ENCODE measurements at places on chromosomes 5 and 9.
A peak's percentile ranks its signal among the peaks of the same experiment; 100 is the strongest.

DNA sequence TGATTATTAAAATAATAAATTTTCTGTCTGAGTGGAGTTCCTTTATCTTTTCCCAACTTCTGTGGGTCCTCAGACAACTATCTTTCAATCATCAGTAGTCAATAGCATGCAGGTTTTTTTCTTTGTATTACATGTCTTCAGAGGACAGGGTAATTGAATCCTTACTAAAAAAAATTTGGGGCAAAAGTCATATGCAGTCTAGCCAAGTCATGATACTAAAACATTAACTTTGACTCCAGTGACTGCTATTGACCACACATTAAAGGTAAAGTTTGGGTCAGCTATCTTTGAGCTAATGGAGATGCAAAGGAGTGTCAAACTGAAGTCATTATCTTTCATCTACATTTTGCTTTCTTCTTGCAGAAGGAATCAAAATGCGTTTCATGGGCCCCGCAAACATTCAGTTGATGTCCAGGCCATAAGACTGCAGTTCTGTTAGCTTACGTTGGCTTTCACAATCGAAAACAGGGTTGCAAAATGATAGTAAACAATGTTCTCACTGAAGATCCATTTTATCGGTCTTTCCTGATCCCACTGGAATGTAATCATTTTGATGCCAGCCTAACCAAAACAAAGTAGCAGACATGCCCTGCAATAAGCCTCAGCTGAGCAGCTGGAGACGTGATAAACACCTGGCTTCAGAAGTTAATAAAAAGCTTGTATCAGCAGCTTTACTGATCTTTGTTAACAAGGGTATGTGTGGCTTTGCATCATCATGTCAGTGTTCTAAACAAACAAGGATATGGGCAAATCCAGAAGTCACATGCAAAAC is 186.1 kb upstream of the PRLR start:
- DNase-seq: no peak

DNA sequence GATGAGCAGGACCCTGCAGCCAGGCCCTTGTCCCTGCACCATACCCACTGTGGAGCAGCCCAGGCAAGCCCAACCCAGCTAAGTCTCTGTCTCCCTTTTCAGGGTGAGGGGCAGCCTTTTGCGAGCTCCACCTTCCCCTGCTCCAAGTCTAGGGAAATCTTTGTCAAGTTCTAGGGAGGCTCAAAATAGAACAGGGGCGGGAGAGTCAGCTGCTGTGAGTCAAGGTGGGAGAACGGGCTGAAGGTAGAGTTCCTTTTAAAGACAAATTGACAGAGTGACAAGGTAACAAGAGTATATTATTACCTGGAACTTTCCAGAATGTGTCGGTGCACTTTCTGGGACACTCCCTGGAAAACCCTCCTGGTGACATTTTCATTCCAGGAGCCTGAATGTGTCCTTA is 64.7 kb downstream of the KCNT1 start:
- no peak for DNase-seq

GRCh38 chr9:83622939-83623678 is at the start of gene IDNK:
Gene IDNK, plus strand, starts transcription at chr9:83623143. Its CDS starts 29 bp downstream, at chr9:83623172.
- peak; percentile 29 for DNase-seq

- DNase-seq: no peak
Measured at GRCh38 chr5:88923623-88924329, 40.8 kb upstream of the MEF2C start.

GRCh38 chr5:97167435-97167834 is 15.6 kb downstream of the RIOK2 start:
- no peak for DNase-seq

DNA sequence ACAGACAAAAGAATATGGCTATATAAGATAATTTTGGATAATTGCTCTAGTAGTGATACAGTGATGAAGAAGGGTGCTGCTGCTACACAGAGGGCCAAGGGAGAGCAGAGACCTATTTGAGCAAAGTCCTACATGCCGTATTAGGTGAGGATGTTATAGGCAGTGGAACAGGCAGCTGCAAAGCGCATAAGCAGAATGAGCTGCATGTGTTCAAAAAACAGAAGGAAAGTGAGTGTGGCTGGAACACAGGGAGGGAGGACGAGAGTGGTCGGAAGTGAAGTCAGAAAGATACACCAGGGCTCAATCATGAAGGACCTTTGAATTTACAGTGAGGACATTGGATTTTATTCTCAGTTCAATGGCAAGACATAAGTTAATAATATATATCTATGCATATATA is 35.4 kb downstream of the ITGA2 start:
- DNase-seq: no peak

DNA sequence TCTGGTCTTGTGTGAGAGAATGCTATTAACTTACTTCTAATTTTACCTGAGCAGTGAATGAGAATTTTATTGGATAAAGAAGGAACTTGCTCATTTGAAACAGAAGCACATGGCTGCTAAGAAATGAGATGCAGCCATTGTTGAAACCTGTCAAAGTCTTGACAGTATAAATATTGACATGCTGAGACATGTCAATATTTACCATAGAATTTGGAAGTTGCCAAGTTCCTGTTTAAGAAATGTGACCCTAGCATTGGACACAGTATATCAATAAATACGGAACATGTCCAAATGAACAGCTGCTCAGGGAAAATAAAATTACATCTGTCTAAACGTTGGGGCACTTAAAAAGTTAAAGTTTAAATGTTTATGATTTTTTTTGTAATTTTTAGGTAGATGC is 7.8 kb downstream of the XRCC4 start:
- DNase-seq: no peak

DNA sequence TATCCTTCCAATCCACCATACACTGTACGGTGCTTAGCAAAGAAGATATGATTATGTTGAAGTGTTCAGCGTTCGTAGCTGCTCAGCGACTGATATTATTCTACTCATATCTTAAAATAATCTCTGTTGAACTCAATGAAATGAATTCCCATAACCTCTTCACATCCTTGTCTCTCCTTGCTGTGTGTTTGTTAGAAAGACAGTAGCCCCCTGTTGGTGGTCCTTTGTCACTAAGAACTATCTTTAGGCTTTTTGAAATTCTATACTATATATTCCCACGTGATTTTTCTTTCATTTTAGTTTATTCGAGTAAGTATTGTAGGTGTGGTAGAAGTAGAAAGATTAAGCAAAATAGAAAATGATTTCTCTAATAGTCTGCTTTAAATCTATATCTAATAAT is 762.8 kb upstream of the WWC1 start:
- no peak for DNase-seq

GRCh38 chr5:6338135-6338534 is 40.2 kb downstream of the MED10 start:
- DNase-seq: no peak

DNA sequence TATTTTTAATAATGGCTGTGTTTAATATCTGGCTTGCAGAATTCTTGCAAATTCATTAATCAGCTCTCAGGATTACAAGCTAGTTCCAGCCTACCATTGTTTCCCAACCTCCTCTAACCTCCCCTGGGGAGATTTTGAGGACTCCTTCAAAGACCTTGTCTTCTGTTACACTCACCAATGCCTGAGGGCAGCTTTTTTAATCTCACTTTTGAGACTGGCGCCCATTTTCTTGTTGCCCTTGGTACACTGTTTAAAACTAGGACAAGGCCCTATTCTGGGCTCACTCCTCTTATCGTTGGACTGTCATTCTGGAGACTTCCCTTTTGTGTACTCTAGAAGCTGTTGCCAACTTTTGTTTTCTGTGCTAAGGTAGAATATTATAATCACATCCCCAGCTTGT is 13.6 kb upstream of the EQTN start:
- no peak for DNase-seq
